IPS DF 6.9 (cell line): ENCODE measurements at places on chromosomes 13 and 19.

DNA sequence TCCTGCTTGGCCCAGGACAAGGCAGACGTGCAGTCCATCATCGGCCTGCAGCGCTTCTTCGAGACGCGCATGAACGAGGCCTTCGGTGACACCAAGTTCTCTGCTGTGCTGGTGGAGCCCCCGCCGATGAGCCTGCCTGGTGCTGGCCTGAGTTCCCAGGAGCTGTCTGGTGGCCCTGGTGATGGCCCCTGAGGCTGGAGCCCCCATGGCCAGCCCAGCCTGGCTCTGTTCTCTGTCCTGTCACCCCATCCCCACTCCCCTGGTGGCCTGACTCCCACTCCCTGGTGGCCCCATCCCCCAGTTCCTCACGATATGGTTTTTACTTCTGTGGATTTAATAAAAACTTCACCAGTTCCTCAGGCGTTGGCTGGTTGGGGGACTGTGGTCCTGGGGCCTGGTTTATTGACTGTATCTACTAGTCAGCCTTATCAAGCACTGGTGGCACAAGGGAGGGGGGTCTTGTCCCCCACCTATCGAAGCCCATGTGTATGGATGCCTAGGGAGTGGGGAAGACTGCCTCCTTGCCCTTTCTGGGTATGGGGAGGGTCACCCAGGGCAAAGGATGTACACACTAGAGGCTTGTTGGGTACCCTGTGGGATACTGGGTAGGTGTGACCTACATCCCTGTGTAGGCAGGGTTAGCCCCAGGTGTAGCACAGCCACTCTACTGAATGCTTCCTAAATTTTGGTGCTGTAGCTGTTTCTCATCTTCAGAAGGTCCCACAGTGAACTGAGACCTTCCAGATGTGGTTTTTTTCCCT is 4.4 kb downstream of the CHMP2A start:
- DNase-seq = no peak

DNA sequence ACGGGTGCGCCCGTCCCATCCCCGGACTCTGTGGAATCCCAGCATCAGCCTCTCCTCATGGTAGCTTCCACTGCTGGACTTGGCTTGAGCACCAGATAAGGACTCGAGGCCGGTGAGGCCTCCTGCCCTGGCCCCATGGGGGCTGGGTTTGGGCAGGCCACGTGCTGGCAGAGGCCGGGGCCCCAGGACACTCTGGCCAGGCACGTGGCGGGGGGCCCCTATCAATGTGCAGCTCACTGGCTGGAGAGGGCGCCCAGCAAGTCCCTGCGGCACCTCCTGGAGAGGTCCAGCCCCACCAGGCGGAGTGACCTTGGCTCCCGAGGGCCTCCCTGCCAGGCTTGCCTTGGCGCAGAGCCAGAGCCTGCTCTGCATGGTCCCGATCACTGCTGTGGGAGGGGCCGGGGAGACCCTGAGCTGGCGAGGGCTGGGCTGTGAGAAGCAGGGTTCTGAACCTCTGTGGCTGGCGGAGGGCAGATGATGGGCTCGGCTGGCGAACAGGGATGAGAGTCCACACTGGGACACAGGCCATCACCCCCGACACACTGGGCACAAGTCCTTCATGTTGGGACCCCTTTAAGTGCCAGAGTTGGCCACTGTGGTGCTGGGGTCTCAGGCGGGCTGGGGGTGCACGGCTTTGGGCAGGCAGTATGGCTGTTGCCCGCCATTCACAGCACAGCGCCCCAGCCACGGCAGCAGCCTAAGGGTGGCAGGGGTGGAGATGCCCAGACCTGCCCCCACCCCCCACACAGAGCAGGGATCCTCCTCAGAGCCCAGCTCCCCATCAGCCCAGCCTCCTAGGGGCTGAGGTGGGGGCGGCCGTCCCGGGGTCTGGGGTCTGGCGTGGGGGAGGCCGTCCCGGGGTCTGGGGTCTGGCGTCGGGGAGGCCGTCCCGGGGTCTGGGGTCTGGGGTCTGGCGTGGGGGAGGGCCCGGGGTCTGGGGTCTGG is 19.1 kb downstream of the CEBPG start:
- DNase-seq = no peak

- DNase-seq = no peak
Measured at GRCh38 chr19:46488551-46488950, 7.1 kb downstream of the PNMA8B start.

GRCh38 chr19:16258440-16258903 is 60.8 kb downstream of the AP1M1 start:
- no peak for DNase-seq
